ENCODE measurements at places on chromosomes 6 and 20. TPM values are rescaled to one million over a fixed set of nuclear protein-coding genes. Genes with fewer than 3 reads are reported as not detected.

Gene FOXQ1
- total RNA-seq: not detected

Gene TGM6
- total RNA-seq: not detected

Gene ETV7
- 0.29 TPM for total RNA-seq

Gene MRS2
- 20.6 TPM for total RNA-seq

- no peak for DNase-seq
Measured at GRCh38 chr6:98775205-98775604, 59.2 kb upstream of the POU3F2 start.

GRCh38 chr6:119764927-119765681 lies 415.5 kb upstream of the MAN1A1 start:
- no peak for DNase-seq

GRCh38 chr6:84976526-84977362 lies 212.3 kb upstream of the TBX18 start:
- no peak for DNase-seq

GRCh38 chr6:132045877-132046276 lies 94.7 kb upstream of the CCN2 start:
- DNase-seq: no peak

DNA sequence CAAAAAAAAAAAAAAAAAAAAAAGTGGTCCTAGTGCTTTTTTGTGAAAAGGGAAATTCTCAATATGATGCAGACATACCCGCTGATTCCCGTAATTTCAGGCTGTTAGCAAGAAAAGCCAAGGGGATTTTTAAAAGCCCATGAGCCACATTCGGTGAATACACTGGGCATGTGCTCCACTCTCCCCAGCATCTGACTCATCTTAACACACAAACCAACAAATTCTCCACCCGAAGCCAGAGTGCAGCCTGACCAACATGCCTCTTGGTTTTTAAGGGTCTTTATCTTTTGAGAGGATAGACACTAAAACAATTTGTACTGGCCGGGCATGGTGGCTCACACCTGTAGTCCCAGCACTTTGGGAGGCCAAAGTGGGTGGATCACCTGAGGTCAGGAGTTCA lies 45.5 kb upstream of the CD83 start:
- no peak for DNase-seq

DNA sequence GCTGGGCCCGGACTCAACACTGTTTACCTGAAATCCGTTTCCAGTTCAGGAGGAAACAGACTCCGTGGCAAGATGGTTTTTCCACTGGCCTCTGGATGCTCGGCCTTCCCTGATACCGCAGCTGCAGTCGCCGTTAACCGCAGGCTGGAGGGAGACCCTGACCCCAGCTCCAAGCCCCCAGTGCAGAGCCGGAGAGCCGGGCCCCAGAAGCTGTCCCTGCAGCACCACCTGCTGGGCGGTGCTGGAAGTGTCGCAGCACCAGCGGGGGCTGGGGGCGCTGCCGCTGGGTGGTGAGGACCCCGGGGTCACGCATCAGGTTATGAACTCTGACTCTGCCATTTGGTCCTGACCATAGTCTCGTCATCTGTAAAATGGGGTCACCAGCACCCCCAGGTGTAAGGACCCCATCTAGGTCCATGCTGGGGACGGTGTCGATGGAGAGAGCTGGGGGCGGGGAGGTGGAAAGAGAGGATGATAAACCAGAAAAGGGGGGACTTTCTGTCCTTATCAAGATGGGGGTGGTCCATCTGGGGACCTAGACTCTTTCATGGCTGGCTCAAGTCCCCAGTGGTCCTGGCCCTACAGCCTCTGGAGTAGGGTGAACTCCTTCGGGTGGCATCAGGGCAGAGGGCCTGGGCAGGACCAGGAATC lies 20.8 kb upstream of the CHRNA4 start:
- no peak for DNase-seq

DNA sequence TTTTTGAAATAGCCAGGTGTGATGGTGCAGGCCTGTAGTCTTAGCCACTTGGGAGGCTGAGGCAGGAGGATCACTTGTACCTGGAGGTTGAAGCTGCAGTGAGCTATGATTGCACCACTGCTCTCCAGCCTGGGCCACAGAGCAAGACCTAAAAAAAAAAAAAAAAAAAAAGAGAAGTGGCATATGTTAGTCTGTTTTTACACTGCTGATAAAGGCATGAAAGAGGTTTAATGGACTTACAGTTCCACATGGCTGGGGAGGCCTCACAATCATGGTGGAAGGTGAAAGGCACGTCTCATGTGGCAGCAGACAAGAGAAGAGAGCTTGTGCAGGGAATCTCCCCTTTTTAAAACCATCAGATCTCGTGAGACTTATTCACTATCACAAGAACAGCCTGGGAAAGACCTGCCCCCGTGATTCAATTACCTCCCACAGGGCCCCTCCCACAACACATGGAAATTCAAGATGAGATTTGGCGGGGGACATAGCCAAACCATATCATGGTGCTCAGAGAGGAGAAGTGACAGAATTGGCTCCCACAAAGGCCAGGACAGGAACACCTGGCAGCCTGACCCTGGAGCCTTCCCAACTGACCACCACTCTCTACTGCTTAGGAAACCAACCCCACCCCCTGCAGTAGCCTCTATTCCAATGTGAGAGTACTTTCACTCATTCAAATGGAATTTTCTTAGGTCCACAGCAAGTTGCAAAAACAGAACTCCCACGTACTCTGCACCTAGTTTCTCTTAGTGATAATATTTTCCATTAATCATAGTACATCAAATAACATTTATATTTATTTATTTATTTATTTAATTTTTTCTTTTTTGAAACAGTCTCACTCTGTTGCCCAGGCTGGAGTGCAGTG lies 29.8 kb downstream of the ARHGAP40 start:
- DNase-seq: no peak

DNA sequence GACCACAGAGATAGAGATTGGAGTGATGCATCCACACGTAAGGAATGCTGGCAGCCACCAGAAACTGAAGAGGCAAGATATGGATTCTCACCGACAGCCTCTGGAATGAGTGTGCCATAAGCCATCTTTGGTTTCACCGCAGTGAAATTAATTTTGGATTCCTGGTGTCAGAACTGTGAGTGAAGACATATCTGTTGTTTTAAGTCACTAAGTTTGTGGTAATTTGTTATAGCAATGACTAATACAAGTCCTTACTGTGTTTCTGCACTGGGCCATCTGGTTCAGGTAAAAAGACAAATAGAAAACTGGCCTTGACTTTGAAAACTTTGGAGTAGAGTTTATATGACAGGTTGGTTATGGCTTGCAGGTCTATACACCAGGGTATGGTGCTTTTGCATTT lies 261.9 kb downstream of the PHF3 start:
- no peak for DNase-seq

Measured in mesenteric fat pad (tissue), 1 donor.